ENCODE measurements at places on chromosomes 12 and 14.

- no peak for DNase-seq
Measured at GRCh38 chr12:56102683-56103065, 1.7 kb upstream of the PA2G4 start.

GRCh38 chr14:61519735-61520134 lies 175.6 kb upstream of the HIF1A start:
- no peak for DNase-seq

GRCh38 chr14:99040052-99040451 lies 231.9 kb downstream of the BCL11B start:
- no peak for DNase-seq

GRCh38 chr14:94476023-94476422 lies at the start of gene SERPINA9:
SERPINA9 (minus strand) TSS chr14:94476197; CDS start chr14:94469840, 6,357 bp downstream.
- DNase-seq: no peak

Measured in GM12891 (cell line).